ENCODE measurements at places on chromosomes 16 and 17. TPM values are rescaled to one million over a fixed set of nuclear protein-coding genes. Genes with fewer than 3 reads are reported as not detected.

Gene MAZ
- 172 TPM for total RNA-seq

Gene SETD1A
- total RNA-seq = 4.5 TPM

Gene PTGES3L
- not detected for total RNA-seq

Gene MRPS23
- 22.2 TPM for total RNA-seq

Gene CCDC154
- total RNA-seq = not detected

Gene ICAM2
- 31.8 TPM for total RNA-seq

Data from cardiac atrium fibroblast (primary cell).